ENCODE measurements at places on chromosomes 2 and 18.

DNA sequence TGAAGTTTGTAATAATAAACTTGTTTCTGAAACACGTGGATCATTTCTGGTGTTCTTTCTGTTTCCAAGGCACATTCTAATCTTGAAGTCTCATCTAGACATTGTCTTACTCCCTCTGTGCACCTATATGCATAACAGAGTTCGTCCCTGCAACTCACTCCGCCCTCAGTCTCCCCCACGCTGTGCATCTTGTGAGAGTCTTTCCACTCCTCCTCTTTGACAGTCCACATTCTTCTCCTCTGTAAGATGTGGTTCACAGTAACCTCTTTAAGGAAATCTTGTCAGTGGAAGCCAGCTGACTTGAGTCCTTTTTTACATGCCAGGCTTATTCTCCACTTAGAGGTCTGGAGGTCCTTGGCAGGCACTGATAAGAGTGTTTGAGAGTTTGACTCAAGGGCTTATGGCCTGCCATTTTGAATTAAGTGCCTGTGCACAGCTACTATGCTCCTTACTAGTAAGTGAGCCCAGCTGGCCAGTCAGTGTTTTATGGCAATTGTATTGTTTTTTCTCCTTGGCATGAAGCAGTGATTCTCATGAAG, 108.9 kb upstream of the IL1R2 start:
- peak; percentile 54 for DNase-seq

GRCh38 chr2:109322111-109322510, 193.1 kb downstream of the SH3RF3 start:
- DNase-seq = no peak

DNA sequence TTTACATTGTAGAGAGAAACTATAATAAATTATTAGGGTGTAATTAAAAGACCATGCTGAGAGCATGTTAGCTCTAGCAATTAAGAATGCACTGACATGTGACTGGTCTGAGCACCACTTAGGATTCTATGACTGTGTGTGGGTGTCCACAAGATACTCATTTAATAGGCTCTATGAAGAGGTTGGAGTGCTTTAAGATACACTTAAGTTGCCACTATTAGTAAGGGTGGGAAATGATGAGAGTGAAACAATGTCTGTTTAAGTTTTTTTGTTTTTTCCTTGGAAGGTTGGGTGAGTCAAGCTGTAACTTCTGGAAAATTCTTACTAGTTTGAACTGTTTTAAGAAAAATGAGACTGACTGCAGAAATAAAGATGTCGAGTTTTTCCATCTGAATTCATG, 1.8 kb upstream of the FAP start:
- DNase-seq = no peak

DNA sequence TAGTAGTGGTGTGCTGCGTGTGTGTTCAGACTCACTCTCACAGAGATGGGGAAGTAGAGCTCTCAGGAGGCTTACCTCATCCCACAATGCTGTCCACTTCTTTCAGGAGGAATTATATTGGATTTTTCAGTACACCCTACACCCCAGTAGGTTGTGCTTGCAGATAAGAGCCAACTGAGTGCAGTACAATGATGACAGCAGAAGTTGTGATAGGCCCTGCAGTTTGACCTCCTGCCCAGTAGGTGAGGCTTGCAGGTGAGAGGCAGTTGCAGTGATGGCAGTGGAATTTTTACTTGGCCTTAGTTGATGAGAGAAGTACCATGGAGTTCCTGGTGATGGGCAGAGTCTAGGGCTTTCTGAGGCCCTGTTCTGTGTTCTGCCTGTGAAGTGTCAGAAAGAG, 657.8 kb downstream of the KCNJ3 start:
- DNase-seq = no peak

DNA sequence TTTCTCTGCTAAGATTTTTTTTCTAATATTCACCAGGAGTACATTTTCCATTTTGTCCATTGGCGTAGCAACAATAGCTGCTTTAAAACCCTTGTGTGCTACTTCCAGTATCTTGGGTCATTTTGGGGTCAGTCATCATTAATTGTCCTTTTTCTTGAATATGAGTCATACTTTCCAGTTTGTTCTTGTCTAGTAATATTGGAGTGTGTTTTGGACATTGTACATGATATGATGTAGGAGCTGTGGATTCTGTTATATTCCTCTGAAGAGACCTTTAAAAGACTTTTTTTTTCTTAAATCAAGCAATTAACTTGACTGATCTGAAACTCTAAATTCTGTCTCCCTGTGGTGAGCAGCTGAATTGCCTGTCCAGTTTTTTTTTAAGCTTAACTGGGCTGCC, 40.8 kb downstream of the AGPS start:
- no peak for DNase-seq

All from hematopoietic multipotent progenitor cell treated with erythropoietin and hydrocortisone succinate and interleukin-3 and kit ligand, for 8 days (in vitro differentiated cells).